Occipital lobe (tissue), 3 donors: ENCODE measurements at places on chromosomes 4 and X.

DNA sequence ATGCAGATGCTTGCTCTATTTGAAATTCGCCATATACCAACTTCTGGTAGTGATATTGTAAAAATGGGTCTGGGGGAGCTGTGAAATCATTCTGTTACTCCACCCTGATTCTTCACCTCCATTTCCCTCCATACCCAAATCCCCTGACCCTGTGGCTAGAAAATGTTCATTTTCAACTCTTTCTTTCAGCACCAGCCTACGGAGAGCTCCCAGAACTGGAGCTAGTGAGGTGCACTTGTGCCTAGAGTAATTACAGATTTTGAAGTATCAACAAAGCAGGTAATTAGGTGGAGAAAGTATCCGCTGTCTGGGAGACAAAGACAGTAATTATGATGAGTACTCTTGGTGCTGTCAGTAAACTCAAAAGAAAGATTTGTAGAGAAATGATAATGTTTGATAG, 8.1 kb downstream of the ARHGAP36 start:
- no peak for DNase-seq

- no peak for DNase-seq
Measured at GRCh38 chrX:102599951-102600579, 750 bp downstream of the ARMCX5 start.

DNA sequence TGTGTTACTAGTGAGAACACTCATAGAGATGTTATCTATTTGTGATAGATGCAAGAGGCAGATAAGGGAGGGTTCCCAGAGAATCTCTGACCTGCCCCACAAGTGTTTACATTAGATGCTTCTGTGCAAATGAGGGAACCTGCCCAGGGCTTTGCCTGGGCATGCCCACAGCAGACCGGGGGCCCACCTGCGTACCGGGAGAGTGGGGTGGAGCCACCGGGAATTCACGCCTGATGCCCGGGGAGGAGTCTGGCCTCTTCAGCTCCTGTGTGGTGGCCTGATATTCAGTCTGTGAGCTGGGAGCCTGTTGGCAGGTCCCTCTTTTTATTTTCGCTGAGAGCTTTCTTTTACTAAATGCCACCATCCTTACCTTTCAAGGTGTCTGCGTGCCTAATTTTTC, 155.7 kb downstream of the SNCA start:
- DNase-seq = no peak

- no peak for DNase-seq
Measured at GRCh38 chr4:2320152-2320551, 58.2 kb upstream of the MXD4 start.

GRCh38 chr4:15653420-15653819, 1.7 kb downstream of the FBXL5 start:
- no peak for DNase-seq

DNA sequence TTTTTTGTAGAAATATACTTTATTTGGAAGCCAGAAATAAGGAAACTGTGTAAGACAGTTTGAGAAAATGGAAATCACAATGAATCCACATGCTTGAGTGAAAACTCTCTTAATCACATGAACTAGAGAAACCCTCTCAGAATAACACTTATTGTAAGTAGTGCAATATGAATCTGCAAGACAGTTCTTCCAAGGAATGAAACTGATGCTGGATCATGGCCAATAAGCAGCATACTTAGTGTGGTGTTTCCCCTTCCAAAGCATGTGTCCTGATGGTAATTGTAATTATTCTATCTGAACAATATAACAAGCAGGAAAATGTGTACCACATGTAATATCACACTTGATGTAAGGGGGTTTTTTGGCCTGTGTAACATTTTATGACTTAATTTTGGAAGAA, 1870.5 kb upstream of the TENM3 start:
- no peak for DNase-seq

DNA sequence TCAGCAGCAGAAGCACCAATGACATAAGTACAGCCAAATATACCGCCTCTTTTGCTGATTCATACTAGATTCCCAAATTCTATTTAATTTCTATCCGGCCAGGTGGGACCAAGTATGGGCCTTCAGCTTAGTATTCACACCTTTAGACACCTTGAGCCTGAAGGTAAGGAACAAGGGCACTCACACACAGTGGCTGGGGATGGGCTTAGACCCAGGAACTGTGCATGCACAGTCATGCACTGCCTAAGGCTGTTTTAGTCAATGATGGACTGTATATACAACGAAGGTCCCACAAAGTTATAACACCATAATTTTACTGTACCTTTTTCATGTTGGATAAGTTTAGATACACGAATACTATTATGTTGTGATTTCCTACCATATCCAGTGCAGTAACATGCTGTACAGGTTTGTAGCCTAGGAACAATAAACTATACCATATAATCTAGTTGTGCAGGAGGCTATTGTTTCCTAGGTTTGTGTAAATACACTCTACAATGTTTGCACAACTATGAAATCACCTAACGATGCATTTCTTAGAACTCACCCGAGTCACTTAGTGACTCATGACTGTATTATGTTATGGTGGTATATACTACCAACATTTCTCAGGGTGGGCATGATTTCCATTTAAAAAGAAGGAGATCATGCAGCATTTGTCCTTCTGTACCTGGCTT, 9.7 kb upstream of the CLNK start:
- no peak for DNase-seq
